ENCODE measurements at places on chromosomes 5 and 9.
A peak's percentile ranks its signal among the peaks of the same experiment; 100 is the strongest.

DNA sequence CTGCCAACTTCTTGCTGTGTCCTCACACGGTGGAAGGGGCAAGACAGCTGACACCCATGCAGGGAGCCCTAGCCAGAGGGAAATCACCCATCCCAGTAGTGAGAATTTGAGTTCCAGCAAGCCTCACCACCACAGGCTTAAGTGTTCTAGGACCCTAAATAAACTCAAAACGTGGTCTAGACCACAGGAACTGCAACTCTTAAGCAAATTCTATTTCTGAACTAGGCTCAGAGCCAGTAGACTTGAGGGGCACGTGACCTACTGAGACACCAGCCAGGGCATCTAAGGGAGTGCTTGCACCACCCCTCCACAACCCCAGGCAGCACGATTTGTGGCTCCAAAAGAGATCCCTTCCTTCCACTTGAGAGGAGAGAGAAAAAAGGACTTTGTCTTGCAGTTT, 96.0 kb upstream of the PHF24 start:
- DNase-seq: no peak

GRCh38 chr5:72451741-72452505, 55.3 kb downstream of the ZNF366 start:
- DNase-seq: peak; percentile 79

DNA sequence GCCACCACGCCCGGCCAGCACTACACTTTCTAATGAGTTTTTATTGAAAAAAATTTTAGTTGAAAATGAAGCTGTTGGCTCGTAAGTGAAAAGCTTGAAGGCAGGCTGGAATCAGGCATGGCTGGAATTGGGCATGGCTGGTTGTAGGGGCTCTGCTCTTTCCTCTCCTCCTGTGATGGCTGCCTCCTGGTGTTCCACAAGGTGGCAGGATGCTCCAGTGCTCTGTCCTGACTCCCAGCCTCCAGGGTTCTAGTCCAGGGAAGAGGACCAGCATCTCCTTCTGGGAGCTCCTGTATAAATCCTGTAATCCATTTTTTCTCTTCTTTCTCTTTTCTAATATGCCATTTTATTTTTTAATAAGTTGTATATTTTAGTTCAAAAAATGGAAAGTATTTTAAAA, 57.2 kb upstream of the DHFR start:
- peak; percentile 36 for DNase-seq

GRCh38 chr5:155127552-155127951, 114.0 kb downstream of the KIF4B start:
- no peak for DNase-seq

GRCh38 chr5:44875661-44876605, 67.2 kb downstream of the MRPS30 start:
- no peak for DNase-seq

- DNase-seq: no peak
Observed at GRCh38 chr9:136539427-136540421, 6.1 kb downstream of the NOTCH1 start.

DNA sequence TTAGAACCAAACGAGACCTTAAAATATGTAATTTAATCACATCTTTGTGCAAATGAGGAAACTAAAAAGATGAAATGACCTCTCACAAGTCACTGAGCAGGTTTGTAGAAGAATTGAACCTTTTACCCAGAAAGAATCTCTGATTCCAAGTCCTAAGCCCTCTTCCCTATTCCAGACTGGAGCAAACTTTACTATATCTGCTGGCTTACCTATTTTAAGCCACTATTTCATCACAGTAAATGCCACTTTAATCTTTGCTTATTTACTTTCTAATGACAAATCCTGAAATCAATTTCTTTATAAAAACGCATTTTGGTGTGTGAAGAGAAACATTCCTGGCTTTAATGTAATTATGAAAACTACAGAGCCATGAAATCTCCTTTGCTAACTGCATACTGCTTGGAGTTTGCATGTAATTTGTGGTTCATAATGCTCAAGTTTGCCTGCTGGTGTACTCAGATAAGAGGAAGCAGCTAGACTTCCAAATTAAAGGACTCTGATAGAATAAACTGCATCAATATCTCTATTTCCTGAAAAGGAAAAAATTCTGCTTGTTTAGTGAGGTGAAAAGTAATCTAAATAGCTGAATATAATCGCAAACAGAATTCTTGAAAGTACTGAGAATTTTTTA, 121.2 kb downstream of the RAB3C start:
- DNase-seq: no peak

DNA sequence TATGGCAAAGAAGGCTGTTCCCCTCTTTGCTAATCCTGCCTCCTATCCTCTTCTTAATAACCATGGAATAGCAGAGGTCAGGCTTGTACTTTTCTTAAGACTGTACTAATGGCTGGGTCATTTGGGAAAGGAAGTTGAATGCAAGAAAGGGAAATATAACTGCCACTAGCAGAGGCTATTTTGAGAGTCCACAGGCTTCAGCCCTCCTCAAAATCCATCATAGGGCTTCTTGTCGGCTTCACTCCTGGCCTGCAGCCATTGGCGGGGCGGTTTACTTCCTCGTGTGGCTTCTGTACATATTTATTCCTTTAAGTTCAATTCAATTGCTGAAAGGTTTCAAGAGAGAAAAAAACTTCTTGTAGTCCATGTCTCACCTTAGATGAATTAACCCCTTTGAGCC, 2.8 kb upstream of the PARP8 start:
- DNase-seq: no peak

DNA sequence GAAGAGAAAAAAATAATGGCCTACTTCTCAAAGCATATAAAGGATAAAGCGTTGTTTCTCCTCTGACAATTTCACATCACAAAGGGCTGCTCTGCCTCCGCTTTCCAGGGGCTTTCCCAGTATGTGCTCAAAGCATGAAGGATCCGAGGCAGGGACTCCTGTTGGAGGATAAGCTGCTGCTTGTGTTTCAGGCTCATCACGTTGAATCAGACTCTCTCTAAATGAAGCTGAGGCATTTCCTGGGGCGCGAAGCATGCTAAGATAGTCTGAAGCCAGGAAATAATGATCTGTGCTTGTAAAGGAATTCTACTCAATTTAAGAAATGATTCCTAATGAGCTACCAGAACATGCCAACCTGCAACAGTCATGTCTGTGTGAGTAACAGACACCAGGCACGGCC, 97.5 kb downstream of the MARCHF11 start:
- peak; percentile 6 for DNase-seq

- no peak for DNase-seq
Observed at GRCh38 chr5:17477043-17477442, 21.0 kb upstream of the TAF11L2 start.

DNA sequence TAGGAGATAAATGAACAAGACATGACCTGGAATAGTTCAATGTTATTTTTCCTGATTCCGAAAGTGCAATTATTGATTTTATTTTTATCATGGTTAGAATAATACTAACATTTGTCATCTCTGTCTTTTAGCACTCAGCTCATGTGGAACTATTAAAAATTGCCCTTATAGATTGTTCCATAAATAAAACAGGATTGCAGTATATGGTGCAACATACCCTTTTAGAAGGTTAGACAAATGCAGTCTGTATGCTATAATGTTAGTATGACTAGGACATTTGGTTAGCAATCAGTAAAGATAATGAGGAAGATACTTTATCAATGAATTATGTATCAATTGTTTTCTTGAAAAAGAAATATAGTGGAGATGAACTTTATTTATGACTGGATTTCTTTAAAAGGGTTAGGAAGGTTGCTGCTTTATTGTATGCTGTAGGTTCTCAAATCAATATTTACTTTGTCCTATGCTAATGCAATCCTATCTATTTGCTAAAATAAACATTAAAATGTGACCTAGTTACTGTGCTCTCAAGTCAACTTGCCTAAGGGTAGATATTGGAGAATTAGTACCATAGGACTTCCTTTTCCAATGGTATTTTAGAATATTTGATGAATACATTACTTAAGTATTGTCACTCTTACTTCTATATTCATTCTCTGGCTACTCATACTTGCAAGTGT, 348.9 kb upstream of the ISL1 start:
- DNase-seq: no peak

DNA sequence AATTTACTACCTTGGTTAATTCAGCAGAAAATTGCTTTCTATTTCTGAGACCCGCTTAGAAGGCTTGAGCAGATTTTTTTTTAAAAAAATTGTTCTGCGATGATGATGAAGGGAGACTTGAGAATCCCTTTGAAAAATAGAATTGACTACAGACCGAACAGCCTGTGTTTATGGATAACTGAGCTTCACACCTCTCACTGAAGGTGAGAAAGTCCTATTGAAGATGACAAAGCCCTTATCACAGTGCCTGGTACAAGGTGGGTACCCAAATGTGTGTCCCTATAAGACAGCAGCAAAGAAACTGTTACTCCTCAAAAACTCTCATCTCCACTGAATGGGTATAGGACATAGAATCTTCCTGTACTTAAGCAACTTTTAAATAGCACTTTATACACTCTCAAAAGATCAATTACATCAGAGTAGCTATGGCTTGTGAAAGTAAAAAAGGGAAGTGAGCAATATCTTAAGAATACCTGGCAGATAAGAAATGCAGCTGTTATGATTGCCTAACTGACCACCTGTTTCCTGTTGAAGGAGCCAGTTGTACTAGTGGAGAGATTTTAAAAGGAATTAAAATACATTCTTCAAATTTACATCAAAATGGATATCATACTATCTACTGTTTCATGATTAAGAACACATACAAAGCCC, 419.7 kb downstream of the CHSY3 start:
- no peak for DNase-seq

DNA sequence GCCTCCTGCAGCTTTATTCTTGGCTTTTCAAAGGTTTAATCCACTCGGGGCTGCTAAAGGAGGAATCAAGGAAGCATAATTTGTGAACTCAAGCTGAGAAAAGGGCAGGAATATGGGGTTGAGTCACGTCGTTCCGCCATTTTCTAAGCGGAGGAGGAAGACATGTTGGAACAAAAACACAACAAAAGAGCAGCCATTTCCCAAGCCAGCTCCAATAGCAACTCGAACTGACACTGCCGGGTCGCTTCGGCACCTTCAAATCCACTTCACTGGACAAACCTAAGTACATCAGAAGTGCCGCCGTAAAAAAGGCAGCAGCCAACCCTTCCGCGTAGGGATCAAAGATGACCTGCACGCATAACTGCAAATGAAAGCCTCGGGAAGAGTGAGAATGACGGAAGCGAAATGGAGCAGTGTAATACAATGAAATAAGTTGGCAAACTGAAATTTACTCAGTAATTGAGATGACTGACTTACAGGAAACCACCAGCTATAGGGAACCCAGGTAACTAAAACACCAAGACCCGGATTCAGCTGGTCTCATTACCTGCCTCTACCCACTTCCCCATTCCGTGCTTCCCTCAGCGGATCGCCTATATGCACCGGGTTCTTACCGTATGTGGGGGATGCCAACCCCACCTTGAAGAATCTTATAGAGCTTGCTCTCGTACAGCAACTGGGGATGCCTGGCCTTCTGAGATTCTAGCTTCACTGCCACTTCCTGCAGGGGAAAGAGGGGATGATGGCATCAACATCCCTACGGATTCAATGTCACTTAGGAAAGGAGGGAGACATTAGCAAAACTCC, 1.6 kb downstream of the CSNK1A1 start:
- peak; percentile 42 for DNase-seq

DNA sequence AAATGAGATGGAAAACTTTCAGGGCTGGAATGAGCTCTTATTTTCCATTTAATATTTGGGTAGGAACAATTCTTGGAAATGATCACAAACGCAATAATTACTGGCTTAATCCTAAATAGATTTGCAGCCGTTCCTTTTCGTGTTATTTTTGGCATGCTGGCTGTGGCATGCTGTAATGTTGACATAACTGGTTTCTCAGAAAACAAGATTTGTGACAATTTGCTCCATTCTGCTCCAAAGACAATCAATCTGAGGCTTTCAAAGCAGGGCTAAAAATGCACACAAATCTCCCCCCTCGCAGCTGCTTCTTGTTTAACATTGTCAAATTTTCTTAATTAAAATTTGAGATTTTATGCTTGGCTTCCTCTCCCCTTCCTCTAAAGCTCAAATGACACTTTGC, 151.2 kb downstream of the TTC39B start:
- no peak for DNase-seq

GRCh38 chr5:140868721-140869554, at the start of gene PCDHA11:
Gene PCDHA11, plus strand, starts transcription at chr5:140868957. Its CDS starts 147 bp downstream, at chr5:140869104.
- DNase-seq: no peak

GRCh38 chr5:72611118-72611730, 104.0 kb upstream of the ZNF366 start:
- peak; percentile 84 for DNase-seq

DNA sequence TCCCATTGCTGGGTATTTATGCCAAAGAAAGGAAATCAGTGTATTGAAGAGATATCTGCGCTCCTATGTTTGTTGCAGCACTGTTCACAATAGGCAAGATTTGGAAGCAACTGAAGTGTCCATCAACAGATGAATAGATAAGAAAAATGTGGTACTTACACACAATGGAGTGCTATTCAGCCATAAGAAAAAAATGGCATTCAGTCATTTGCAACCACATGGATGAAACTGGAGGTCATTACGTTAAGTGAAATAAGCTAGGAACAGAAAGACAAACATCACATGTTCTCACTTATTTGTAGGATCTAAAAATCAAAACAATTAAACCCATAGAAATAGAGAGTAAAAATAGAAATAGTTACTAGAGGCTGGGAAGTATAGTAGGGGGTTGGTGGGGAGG, 1133.1 kb upstream of the ACO1 start:
- DNase-seq: no peak

- DNase-seq: no peak
Observed at GRCh38 chr9:130532426-130533080, 46.8 kb upstream of the FUBP3 start.

GRCh38 chr5:158744226-158744625, 355.5 kb downstream of the EBF1 start:
- DNase-seq: no peak

DNA sequence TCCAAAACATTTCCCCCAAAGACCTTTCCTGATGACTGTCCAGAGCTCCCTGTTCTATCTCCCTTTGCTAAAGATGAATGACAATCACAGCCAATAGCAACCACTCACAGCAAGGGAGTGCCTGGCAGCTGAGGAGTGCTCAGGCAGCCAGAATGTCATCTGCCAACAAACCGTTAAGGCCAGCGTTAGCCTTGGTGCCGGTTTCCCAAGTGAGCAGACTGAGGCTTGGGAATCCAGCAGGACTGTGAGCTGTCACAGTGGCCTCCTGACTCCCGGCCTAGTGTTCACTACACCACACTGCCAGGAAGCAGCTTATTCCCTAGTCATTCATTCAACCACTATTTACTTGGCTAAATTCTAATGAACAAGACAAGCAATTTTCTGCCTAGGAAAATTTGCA, 24.7 kb downstream of the STK10 start:
- peak; percentile 60 for DNase-seq

GRCh38 chr5:107455111-107455544, 215.6 kb downstream of the EFNA5 start:
- peak; percentile 18 for DNase-seq

GRCh38 chr9:5459289-5459829, 9.0 kb downstream of the CD274 start:
- DNase-seq: no peak

GRCh38 chr5:172591636-172592035, 49.4 kb upstream of the NEURL1B start:
- no peak for DNase-seq

- no peak for DNase-seq
Observed at GRCh38 chr5:143742951-143743350, 69.0 kb upstream of the HMHB1 start.

All from GM03348 (cell line).